RPMI7951 (cell line): ENCODE measurements at places on chromosomes 5 and 9.
A peak's percentile ranks its signal among the peaks of the same experiment; 100 is the strongest.

GRCh38 chr5:1698589-1699316 lies 100.9 kb downstream of the MRPL36 start:
- DNase-seq, result no peak

DNA sequence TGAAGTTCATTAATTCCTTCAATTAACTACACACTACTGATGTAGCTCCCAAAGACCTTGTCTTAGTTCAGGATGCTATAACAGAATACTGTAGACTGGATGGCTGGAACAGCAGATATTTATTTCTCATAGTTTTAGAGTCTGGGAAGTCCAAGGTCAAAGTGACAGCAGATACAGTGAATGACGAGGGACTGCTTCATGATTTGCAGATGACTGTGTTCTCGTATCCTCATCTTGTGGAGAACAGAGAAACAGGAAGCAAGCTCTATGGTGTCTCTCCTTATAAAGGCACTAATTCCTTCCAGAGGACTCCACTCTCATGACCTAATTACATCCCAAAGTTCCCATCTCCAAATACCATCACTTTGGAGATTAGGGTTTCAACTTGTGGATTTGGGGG lies 65.6 kb upstream of the MAP1B start:
- no peak for DNase-seq

DNA sequence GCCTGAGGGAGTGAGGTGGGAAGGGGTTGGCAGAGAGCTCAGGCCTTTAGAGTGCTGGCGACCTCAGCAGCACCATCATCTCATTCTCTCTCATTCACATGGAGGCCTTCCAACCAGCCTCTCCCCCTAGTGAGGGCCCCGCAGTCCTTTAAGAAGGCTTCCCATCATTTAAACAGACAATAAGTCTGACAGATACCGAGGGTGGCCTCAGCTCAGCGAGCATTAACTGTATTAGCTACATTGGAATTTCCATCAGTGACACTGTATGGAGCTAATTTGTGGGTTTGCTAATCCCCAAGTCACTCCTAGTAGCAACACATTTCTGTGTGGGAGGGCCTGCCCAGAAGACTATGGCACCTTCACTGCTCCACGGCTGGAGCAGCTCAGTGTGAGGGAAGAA lies 75.8 kb downstream of the INSYN2B start:
- no peak for DNase-seq

DNA sequence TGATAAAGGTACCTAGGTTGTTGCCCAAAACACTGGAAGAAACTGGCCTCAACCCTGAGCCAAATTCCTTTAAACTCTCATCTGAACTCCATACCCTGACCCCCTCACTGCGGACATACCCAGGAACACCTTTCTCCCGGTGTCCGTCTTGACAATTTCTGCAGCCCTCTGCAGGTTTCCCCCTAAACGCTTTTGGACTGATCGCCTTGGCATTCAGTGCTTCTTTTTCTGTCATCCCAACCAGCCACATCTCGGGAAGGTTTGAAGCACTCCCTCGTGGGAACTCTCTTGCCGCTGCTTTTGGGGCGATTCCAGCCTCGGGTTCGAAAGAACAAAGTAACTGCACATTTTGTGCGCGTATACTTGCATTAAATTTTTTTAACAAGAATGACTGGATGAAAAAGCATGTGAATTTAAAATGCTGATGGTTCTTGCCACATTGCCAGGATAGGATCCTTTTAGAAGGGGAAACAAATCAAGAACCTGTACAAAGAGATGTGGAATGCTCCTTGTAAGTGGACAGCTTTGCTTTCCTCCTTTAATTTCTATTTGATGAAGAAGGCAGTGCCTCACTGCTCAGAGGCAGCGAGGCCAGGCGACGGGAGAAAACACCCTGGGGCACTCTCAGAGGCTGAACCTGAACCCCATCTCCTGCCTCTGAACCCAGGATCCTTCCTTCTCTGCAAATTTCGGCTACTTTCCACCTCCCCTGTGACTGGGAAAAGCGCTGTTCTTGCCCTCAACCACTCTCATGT lies 615 bp downstream of the PSMD5 start:
- DNase-seq, result peak; percentile 24

- no peak for DNase-seq
These were observed 50.9 kb downstream of the MRRF start for GRCh38 chr9:122315534-122315933.

DNA sequence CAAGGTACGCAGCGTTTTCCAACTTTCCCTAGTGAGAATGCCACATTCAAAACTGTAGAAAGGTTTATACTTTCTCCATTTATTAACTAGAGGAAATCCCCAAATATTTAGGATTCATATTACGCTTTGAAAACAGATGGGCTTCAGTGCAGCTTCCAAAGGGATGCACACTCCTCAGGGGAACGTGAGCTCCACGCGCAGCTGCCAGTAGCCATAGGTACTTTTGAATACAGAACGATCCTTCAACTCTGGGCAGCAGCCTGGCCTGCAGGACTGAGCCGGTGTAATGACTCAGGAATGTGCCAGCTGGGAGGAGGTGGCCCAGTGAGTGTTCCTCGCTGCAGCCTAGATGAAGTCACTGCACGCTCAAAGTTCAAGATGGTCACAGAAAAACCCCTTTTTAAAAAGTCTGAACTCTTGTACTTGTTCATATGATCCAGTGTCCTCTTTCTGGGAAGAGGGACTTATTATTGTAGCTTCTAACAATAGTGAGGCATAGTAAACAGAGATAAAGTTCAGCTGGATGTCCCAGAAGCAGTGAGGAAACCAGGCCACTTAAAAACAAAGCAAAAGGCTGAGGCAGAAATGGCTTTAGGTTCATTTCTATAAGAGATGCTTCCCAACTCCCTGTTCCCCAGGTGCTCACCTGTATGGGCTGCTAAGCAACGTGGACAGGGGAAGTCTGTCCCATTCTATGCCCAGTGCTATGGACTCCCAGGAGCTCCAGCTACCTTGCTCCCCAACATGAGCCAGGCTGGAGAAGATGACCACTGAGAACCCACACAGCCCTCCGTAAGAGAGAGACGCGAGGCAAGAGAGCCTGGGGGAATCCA lies 130.0 kb downstream of the LHFPL2 start:
- DNase-seq, result peak; percentile 85

GRCh38 chr9:99106044-99106375 lies 1.1 kb downstream of the TGFBR1 start:
- no peak for DNase-seq

- no peak for DNase-seq
These were observed 5.8 kb upstream of the DMRTA1 start for GRCh38 chr9:22440841-22441240.

GRCh38 chr5:179186801-179187200 lies 126.6 kb downstream of the ZNF354C start:
- no peak for DNase-seq

DNA sequence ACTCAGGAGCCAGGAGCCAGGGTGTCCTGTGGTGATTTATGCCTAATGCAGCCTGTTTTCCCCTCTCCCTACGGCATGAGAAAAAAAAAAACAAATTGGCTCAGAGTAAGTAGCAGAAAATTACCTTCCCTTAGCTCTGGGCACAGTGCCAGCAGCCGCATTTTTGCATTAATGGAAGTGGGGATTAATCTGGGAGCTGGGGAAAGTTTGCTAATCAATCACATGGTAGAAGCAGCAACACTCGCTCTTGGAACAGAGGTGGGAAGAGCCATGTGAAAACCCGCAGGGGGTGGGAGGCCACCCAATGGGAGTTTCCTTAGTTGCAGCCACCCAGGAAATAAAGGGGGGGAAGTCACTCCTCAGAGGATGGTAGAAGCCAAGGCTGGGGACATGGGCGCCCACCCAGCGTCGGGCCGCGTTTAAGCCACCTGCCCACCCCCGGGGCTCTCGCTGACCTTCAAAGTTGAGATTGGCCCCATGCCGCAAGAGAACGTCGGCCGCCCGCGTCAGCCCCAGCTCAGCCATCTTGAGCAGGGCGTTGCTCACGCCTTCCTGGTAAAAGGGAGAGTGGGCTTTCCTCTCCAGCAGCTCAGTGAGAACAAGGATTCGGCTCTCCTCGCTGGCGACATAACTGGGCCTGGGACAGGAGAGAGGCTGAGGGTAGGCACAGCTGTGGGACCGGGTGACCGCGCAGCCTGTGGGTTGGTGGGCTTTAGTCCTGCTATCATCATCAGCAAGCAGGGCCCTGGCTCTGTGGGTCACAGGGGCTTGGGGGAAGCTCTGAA lies 1.7 kb downstream of the ASB6 start:
- DNase-seq, result peak; percentile 48

DNA sequence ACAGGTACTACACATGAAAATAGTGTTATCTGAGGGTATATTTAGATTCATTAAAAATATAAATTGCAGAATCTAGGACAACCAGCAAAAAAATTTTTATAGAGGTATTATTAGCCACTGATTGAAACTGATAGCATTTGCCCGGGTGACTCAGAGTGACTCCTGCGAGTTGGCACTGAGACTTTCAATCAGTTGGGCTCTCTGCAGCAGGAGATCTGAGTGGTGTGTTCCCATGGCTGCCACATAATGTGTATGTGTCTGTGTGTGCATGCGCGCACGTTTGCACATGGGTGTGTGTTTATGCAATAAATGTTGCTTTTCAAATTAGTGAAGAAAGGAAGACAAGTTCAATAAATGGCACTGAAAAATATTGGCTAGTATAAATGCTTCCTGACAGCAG lies 100.1 kb upstream of the MRPS30 start:
- no peak for DNase-seq

GRCh38 chr9:112838342-112838741 lies 52.3 kb downstream of the SLC46A2 start:
- DNase-seq, result no peak

GRCh38 chr5:32443541-32444430 lies 754 bp downstream of the ZFR start:
- DNase-seq, result peak; percentile 39

- no peak for DNase-seq
These were observed 33.9 kb downstream of the TAS2R1 start for GRCh38 chr5:9596171-9596780.

- no peak for DNase-seq
These were observed 36.1 kb upstream of the DENND1A start for GRCh38 chr9:123965801-123966686.
